ENCODE measurements at places on chromosomes 5 and 9. TPM values are rescaled to one million over a fixed set of nuclear protein-coding genes. Genes with fewer than 3 reads are reported as not detected.

DNA sequence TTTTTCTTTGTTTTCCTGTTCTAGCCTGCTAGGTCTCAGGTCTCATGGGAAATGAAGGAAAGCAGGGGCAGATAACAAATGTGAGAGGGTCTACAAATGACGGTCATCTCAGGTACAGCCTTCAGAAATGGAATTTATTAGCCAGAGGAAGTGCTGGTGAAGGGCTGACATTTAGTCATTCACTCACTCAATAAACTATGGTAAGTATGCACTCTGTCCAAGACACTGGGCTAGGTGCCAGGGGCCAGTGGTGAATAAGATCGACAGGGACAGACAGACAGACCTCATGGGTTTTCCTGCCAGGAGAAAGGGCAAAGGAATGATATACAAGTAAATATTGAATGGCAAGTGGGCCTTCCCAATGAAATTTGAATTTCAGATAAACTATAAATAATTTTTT, 6.3 kb downstream of the PDE6A start:
- no peak for DNase-seq

DNA sequence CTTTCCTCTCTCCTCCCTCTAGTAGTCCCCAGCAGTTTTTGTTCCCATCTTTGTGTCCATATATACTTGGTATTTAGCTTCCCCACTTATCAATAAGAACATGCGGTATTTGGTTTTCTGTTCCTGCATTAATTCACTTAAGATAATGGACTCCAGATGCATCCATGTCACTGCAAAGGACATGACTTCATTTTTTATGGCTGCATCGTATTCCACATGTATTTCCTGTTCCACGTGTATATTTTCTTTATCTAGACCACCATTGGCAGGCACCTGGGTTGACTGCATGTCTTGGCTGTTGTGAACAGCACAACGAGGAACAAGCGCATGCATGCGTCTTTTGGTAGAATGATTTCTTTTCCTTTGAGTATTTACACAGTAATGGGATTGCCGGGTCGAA, 6.2 kb downstream of the ZNF79 start:
- DNase-seq, result no peak

DNA sequence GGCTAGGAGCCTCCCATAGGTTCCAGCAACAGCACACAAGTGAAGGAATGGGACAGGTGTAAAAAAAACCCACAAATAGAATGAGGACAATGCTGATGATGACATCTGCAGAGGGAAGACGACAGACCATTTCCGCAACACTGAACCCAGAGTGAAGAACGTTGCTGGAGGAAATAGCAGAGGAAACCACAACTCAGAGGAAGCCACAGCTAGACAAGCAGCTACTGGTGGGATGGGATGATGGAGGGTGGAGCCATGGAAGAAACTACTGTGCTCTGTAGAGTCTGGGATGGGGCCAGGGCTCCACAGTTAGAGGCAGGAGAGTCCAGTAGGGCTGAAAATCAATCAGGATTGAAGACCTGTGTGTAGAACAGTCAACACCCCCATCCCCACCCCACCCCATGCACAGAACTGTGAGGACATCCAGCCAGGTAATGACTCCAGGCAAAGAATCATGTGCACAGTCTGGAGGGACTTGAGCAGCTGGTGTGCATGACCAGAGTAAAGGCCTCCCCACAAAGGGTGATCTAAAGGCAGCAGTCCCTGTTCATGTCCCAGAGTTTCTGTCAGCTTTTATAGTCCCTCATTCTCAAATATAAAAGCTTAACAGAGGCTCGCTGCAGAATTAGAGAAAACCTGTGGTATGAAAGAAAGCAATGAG, 65.2 kb upstream of the SPIN1 start:
- DNase-seq, result peak; percentile 68

DNA sequence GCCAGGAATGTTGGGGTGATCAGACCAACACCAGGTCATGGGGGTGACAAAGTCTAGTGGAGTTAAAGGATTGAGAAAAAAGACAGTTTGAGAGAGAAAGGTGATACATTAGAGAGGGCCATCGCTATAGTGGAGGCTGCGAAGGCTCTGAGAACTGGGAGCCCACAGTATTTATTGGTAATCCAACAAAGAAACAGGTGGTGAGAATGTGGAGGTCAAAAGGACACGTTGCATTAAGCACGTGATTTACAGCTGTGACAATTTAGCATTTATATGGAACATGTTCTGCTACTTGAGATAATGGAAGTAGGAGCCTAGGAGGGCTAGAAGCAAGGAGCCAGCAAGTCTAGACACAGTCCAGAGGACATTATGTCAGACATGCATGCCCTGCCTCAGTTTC, 2086.5 kb upstream of the C9orf72 start:
- no peak for DNase-seq

MORN5 gene
- total RNA-seq, result not detected
